ENCODE measurements at places on chromosomes 1 and 21. TPM values are rescaled to one million over a fixed set of nuclear protein-coding genes. Genes with fewer than 3 reads are reported as not detected.

PGLYRP4 gene
- total RNA-seq = not detected

KRTAP10-11 gene
- not detected for total RNA-seq

RXRG gene
- not detected for total RNA-seq

RGSL1 gene
- not detected for total RNA-seq

LAD1 gene
- not detected for total RNA-seq

LCE1F gene
- not detected for total RNA-seq

PTPN22 gene
- total RNA-seq = 1.5 TPM

ECM1 gene
- total RNA-seq = 5.3 TPM
